ENCODE measurements at places on chromosomes 13 and 19. TPM values are rescaled to one million over a fixed set of nuclear protein-coding genes. Genes with fewer than 3 reads are reported as not detected.

GRCh38 chr19:49210901-49211451 is 53.4 kb downstream of the TRPM4 start:
- no peak overlapping the region for H3K27ac ChIP-seq
- peaks cover 26% of the 10 kb centered on the region for H3K4me1 ChIP-seq
- DNase-seq: no peak
- H3K4me3 ChIP-seq: no peak overlapping the region
- H3K36me3 ChIP-seq: peaks cover 51% of the 10 kb centered on the region
- H3K27me3 ChIP-seq: no peaks in the 10 kb centered on the region

DNA sequence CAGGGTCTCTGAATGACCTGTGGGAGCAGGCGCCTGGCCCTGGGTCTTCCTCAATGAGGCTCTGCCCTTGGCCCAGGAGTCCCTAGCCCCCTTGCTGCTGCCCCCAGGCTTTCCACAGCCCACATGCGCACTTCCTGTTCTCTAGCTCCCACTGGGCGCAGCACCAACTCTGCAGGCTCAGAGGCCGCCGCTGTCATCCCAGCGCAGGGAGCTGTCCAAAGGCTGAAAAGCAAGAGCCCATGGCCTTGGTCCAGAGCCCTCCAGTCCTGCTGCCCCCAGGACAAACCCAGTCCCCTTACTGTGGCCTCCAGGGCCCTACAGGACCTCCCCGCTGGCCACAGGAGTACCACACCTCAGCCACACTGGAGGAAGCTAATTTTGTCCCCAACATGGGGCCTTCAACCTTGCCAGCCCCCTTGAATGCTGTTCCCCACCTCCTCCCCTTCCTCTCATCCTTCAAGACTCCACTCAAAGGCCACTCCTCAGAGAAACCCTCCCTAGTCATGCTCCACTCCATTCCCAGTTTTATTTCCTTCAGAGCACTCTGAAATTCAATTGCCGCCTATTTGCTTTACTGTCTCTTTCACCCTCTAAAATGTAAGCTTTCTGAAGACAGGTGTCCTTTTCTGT is 8.0 kb upstream of the POU2F2 start:
- no peak overlapping the region for H3K27ac ChIP-seq
- peaks cover 3% of the 10 kb centered on the region for H3K27me3 ChIP-seq
- no peaks in the 10 kb centered on the region for H3K36me3 ChIP-seq
- no peaks in the 10 kb centered on the region for H3K4me1 ChIP-seq
- no peak overlapping the region for H3K4me3 ChIP-seq

DNA sequence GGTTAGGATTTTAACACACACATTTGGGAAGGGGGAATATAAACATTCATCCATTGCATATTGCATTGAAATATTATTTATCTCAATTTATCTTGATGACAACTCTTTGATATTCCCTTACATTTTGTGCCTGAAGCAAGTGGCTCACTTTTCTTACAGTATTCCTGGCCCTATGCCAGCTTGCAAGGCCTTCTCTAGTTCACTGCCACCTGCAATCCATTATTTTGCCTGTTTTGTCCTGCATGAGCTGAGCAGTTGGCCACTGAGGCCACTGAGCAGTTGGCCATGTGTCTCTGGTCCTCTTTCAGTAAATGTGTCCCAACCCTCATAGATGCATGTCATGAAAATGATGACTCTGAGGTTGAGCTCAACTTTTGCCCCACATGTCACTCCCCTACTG is 49.8 kb downstream of the CBY2 start:
- H3K36me3 ChIP-seq: no peaks in the 10 kb centered on the region
- H3K27me3 ChIP-seq: no peaks in the 10 kb centered on the region
- no peak for DNase-seq
- no peak overlapping the region for H3K4me3 ChIP-seq

The LMTK3 gene
- 1.3 TPM for total RNA-seq

The SYT5 gene
- not detected for total RNA-seq
